ENCODE measurements at places on chromosomes 4 and X.

DNA sequence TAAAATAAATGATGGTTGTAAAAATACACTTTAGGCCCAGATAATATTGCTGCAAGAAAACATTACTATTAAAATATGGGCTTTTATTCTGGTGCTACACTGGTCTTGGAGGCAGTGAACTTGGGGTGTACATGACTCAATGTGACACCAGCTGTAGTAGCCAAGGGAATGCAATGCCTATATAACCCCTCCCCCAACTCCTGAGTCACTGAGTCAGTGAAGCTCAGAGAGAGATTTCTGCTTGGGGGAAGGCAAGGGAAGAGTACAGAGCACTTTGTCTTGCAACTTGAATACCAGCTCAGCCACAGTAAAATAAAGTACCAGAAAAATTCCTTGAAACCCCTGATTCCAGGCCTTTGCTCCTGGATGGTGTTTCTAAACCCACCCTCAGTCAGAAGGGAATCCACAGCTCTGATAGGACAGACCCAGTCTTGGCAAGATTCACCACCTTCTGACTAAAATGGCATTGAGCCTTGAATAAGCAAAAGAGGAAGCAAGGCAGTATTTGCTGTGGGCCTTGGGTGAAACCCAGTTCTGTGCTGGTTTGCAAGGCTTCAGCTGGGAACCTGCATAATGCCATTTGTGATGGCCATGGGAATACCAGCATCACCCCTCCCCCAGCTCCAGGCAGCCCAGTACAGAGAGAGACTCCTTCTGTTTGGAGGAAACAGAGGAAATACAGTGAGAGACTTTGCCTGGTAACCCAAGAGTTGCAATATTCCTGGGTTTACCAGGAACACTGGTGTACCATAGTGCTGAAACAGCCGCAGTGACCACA lies 209.9 kb downstream of the IQCM start:
- DNase-seq: peak; percentile 7

- DNase-seq: no peak
These were observed 3.4 kb upstream of the UGT8 start for GRCh38 chr4:114595207-114595606.

- DNase-seq: no peak
These were observed 313.4 kb downstream of the TENM3 start for GRCh38 chr4:182556580-182556979.

DNA sequence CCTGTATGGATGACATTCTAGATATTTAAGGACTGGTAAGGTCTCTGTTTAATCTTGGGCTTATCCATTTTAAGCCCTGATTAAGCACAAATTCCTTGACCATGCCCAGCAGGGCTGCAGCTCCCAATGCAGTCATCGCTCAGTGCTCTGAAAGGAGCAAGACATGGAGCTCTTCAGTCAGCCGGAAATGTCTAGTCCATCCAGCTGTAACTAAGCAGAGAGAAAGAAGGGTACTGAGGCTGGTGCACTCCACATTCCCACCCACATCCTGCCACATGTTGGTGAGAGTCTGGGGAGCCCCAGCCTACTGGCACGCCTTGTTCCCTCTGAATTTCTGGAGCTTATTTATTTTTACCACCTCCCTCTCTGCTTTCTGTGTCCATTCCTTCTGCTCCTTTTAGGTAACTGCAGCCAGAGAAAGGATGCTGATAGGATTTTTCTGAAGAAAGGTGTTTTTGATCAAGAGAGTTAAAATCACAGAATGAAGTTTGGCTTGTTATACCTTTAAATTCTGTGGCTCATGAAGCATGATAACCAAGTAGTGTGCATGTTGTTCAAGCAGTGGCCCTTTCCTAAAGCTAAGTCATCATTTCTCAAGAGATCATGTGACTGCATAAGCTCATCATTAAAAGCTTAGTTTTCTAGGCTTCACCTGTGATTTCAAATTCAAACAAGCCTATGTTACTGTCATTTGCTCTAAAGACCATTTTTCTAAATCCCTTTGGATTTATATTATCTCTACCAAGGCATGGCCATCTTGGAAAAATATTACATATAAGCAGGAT lies 74.0 kb downstream of the GALNT7 start:
- DNase-seq: no peak

GRCh38 chrX:118152721-118153120 lies 36.1 kb upstream of the KLHL13 start:
- no peak for DNase-seq

- no peak for DNase-seq
These were observed 85.0 kb upstream of the WDR1 start for GRCh38 chr4:10201381-10202223.

- no peak for DNase-seq
These were observed 74.6 kb upstream of the NALF2 start for GRCh38 chrX:69429339-69430015.

DNA sequence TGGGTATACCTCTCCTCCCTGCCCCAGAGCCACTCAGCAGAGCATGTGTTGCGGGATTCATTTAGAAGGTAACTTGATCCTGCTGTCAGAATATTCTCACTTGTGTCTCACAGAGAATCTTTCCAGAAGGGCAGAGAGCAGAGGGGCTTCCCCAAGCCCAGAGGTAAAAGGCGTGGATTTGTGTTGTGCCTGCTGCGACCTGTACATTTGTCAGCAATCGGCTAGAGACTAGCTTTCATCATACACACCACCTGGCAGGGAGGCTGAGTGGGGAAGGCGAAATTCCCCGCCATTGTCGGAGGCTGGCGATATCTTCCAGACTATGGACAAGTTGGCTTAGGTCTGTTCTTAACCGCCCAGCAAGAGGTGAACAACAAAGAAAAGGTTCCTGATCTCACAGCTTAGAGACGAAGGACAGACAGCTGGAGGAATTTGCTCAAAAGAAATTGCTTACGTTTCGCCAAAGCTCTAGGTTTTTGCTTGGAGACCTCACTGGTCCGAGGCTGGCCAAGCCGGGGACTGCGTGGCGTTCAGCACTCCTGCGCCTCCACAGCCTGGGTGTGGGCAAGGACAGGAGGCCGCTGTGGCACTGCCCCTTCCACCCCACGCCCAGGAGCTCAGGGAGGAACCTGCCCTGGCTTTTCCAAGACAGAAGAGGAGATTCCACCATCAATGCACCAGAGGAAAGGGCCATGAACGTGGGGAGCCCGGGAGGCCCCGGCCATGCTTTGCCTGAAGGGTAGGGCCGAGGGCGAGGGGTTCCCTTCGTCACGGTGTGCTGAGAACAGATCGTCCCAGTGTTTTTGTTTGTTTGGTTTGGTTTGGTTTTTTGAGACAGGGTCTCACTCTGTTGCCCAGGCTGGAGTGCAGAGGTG lies 69.4 kb downstream of the DCTD start:
- no peak for DNase-seq

GRCh38 chr4:146852360-146852759 lies 93.3 kb downstream of the TTC29 start:
- no peak for DNase-seq

- DNase-seq: peak; percentile 45
These were observed 160.1 kb downstream of the RBMX2 start for GRCh38 chrX:130561930-130562329.

DNA sequence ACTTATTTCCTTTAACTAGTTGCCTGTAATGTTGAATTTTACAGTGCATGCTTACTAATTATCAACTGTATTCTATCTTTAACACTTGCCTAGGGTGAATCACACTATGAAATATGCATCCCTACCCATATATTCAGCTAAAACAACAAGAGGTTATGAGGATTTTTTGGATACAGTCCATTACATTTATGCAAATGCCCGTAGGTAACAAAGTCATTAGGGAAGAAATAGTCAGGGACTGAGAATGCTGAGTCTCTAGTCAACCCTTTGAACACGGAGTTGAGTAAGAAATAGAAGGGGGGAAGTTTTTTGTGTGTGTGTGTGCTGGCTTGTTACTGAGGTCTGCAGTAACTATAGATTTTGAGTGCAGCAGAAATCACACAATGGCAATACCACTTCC lies 26.1 kb upstream of the CBLL2 start:
- DNase-seq: peak; percentile 82

DNA sequence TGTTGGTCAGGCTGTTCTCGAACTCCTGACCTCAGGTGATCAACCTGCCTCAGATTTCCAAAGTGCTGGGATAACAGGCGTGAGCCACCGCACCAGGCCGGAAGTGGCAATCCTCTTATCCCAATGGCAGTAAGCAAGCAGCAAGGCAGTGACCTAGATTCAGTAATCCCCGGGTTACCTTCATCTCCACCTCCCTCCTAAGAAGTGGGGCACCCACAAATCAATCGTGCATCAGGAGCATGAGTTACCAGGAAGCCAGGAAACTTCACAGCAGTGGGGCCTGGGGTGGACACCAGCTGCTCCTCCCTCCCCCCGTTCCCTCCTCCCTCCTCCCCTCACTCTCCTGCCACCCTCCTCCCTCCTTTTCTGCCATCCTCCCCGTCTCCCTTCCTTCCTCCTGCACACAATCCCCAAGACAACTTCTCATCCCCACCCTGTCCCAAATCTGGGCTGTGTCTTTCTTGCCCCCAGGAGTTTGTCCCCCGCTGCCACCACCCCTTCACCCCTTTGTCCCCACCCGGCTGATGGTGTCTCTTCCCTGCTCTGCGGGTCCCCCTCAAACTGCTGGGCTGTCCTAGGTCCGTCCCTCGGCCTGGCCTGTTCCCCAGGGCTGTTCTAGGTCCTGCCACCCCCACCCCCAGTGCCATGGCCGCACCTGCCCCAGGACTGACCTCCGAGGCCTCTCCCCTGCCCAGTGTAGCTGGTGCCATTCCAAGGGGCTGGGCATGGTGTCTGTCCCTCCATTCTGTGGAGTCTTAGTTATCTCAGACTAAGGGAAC lies 2.2 kb downstream of the PDE6B start:
- DNase-seq: no peak

- DNase-seq: no peak
These were observed 129.4 kb upstream of the SH3RF1 start for GRCh38 chr4:169399976-169400767.

DNA sequence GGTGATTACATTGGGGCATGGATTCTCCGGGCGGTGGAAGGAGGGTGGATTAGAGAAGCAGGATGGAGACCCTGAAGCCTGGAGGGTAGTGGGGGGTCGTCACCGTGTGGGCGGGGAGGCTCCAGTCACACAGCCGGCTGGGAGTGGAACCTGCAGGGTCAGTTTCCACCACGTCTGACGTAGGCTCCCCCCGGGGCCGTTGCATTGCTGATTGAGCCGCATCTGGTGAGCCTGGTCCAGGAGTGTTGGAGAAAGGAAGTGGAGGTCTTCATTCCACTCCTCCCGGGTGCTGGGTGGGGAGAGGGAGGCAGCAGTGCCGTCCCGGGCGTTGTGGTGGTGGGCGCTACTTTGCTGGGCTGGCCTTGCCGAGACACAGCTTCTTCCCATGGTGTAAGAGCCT lies 28.1 kb downstream of the TBC1D14 start:
- no peak for DNase-seq

- DNase-seq: no peak
These were observed 169.7 kb downstream of the COL4A6 start for GRCh38 chrX:108268434-108269080.

DNA sequence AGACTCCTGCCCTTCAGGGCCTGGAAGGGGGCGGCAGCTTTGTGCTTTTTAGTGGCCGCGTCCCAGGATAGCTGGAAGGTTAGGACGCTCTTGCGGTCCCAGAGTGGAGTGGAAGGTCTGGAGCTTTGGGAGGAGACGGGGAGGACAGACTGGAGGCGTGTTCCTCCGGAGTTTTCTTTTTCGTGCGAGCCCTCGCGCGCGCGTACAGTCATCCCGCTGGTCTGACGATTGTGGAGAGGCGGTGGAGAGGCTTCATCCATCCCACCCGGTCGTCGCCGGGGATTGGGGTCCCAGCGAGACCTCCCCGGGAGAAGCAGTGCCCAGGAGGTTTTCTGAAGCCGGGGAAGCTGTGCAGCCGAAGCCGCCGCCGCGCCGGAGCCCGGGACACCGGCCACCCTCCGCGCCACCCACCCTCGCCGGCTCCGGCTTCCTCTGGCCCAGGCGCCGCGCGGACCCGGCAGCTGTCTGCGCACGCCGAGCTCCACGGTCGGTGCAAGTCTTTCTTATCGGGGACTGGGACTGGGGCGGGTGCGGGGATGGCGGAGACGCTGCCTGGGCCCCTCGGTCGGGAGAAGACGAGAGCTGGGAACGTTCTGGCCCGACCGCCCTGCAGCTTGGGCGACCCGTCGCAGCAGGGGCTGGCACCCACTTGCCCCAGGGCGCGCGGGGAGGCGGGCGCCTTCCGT lies at the start of gene EDNRA:
Gene EDNRA, plus strand, starts transcription at position 207 of the 686 bp plus-strand sequence. CDS start 4,585 bp downstream, outside the sequence.
- peak; percentile 72 for DNase-seq

GRCh38 chrX:30702736-30703135 lies 49.5 kb downstream of the GK start:
- DNase-seq: peak; percentile 74

GRCh38 chrX:9312922-9313867 lies 151.7 kb upstream of the TBL1X start:
- no peak for DNase-seq

- DNase-seq: no peak
These were observed 111.0 kb upstream of the PITX2 start for GRCh38 chr4:110733901-110734300.

GRCh38 chr4:153366486-153366885 lies 22.0 kb downstream of the MND1 start:
- DNase-seq: no peak

GRCh38 chr4:69832326-69833030 lies 27.5 kb downstream of the SULT1E1 start:
- DNase-seq: no peak

- DNase-seq: no peak
These were observed 55.4 kb upstream of the AADAT start for GRCh38 chr4:170145120-170145519.

DNA sequence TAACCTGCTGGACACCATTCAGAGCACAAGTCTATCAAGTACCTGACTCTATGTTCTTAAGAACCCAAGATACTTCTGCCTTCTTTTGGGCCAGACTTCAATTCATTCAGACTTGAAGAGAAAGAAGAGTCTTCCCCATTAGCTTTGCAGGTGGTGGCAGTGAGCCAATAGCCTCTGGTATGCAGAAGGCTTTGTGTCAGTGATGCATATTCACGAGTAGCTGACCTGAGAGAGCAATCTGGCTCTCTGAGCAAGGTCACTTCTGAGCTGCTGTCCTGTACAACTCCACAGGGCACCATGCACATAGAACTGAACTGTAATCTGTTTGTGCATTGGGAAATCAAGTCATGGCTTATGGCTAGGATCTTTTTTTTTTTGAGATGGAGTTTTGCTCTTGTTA lies 39.9 kb upstream of the SPINK2 start:
- DNase-seq: peak; percentile 11

DNA sequence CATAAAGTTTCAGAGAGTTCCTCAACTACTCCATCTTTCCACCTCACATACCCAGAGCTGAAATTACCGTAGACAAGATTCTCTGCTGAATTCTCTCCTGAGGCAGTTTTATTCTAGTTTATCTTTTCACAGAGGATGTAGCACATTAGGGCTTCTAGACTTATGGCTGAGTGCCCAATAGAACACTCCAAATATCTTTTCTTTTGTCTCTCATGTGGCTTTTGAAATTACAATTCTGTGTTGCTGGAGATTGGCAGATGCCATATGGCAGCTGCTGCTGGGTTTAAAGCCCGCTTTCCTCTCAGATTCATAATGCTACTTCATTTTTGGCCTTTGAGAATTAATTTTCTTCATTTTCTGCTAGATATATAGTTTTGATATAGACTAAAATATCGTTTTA lies 107.6 kb upstream of the BANK1 start:
- no peak for DNase-seq

- DNase-seq: no peak
These were observed 162.4 kb upstream of the FMR1 start for GRCh38 chrX:147749308-147749707.

GRCh38 chr4:94412658-94413038 lies 39.1 kb upstream of the PDLIM5 start:
- peak; percentile 62 for DNase-seq

- DNase-seq: no peak
These were observed 20.4 kb downstream of the MSANTD1 start for GRCh38 chr4:3269105-3269927.

GRCh38 chr4:21467551-21467950 lies 481.0 kb downstream of the KCNIP4 start:
- no peak for DNase-seq

All from fibroblast of skin of scalp (primary cell).